ENCODE measurements at places on chromosomes 16 and 17. TPM values are rescaled to one million over a fixed set of nuclear protein-coding genes. Genes with fewer than 3 reads are reported as not detected.
A peak's percentile ranks its signal among the peaks of the same experiment; 100 is the strongest.

DNA sequence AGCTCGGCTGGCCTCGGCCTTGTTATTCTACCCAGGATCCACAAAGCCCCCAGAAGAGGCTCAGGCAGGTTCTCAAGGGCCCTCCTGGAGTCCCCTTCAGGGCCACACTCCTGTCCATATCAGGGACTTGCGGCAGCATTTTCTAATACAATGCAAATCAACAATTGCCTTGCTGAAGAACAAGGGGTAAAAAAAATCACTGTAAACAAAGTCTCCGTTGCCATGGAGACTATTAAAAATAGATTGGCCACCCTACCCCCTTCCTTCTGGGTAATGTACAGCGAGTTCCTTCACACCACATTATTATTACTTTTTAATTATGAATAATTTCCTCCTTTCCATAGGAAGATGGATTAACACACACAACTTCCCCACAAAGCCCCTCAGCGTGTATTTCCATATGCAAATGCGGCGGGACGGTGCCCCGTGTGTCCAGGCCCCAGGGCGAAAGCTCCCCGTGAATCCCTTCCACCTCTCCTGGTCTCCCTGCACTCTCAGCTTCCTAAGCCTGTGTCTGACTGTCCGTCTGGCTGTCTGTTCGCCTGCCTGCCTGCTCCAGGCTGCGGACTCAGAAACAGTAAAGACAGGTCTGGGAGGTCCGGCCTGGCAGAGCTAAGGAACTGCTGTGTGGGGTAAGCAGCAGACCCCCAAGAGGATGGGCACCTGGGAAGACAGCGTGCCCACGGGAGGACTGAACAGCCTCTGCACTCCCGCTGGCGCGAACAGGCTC is 196.6 kb downstream of the RBFOX3 start:
- no peak for DNase-seq

DNA sequence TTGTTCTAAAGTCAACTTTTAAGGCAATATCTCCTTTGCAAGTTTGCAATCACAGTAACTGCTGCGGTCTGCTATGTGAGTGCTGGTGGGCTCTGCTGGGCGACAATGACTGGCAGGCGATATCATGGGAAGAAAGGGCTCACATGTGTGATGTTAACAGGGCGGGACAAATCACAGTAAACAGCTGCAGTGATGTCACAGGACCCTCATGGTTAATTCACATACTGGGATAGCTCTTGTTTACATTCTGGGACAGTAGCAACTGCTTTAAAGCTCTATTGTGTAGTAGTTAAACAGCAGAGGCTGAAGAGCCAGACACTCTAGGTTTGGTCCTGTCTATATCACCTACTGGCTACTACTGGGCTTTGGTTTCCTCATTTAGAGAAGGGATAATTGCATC is 257.2 kb upstream of the ASIC2 start:
- no peak for DNase-seq

DNA sequence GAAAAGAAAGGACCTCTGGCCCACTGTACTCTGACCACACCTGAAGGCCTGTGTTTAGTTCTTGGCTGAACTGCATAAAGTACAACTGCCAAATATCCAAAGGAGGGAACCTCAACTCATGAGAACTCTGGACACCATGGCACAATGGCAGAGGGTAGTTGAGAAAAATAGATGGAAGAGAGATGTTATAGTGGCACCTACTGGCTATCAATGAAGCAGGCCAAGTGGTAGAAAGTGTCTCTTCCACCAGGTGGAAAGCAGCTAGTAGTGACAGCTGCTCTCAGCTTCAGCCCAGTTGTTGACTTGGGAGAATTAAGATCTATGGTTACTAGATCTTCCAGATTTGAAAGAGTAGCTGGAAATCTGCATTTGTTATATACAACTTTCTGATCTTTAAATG is 3.2 kb downstream of the MED31 start:
- no peak for DNase-seq

DNA sequence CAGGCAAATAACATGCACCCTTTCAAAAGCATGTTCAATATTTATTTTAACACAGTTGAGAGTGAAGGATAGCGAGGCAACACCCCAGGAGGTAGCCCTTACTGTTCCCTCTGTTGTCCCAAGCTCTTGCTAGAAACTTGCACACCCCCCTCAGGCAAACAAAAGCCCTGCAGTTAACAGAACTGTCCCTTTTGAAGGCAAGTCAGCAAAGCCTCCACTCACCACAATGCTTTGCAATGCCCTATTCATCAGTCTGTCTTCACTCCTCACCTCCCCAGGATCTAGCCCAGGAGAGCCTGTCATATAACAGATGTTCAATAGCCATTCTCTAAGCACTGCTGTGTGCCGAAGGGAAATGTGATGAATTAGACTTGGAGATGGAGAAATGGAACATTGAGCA is 3.5 kb upstream of the CNEP1R1 start:
- no peak for DNase-seq

The PRKCB gene
- 109 TPM for total RNA-seq

- no peak for DNase-seq
Observed at GRCh38 chr17:26731005-26731921, 562.7 kb upstream of the WSB1 start.

DNA sequence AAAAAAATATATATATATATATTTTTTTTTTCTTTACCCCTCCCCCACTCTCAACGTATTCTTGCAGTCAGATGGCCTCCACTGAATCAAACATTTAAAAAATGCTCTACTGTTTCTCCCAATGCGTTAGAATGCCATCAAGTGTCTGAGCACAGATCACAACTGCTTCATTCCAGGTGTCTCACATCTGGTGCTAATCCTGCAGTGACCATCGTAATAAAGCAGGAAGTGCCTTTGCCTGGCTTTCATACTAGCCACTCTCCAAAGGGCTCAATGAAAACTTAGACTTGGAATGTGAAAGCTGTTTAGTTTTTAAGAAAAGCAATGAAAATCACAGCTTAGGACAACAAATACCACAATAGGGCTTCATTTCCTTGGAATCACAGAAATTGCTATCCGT is 37.2 kb downstream of the SKAP1 start:
- DNase-seq: no peak

DNA sequence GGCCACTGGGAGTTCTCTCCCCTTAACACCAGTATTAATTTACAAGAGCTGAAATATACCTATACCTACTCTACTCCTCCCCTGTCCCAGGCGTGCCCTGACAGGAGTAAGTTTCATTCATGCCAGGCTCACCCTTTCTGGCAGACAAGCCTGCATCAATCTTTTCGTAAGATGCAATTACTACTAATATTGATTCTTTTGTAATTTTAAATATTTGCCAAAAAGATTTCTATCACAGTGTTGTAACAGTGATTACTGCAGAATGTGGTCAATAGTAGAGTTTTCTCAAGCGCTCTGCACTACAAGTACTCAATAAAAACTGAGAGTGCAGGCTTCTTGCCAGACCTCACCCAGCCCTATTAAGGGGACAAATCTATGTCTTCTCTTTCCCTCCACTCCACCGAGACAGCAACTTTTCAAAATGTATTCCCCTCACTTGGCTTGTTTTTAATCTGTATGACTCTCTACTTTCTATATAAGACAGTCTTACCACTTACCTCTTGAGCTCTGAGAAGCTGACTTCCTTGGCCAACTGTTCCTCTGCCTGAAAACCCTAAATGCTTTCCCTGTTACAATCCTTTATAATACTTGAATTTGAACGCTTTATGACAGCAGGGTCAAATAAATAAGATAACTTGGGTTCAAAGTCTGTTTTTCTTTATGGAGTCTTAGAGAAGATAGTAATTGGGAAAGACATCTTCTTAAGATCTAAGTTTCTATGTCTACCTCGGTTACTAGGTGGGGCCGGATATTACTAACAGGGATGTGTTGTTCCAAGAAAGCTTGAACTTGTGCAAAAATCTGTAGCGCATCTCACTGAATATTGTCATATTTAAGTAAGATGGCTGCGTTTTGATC is at the start of gene TMIGD1:
TMIGD1 (minus strand) TSS at position 555 of the 858 bp plus-strand sequence. CDS start 1,924 bp downstream, outside the sequence.
- DNase-seq: no peak

GRCh38 chr16:3003582-3004270 is 9.0 kb upstream of the CLDN9 start:
- peak; percentile 98 for DNase-seq

The PPY gene
- not detected for total RNA-seq

Data from activated T-helper 1 cell treated with anti-CD3 and anti-CD28 coated beads, Interleukin-12 subunit alpha, Interleukin-12 subunit beta, Interleukin-2, Interleukin-4 antibody, amounts not matched to agents 30 ng/mL and 10 ng/mL and 1 ng/mL, durations not matched to agents 14 hours and 24 hours and 36 hours (primary cell).